ENCODE measurements at places on chromosomes 3 and 15. TPM values are rescaled to one million over a fixed set of nuclear protein-coding genes. Genes with fewer than 3 reads are reported as not detected.

DNA sequence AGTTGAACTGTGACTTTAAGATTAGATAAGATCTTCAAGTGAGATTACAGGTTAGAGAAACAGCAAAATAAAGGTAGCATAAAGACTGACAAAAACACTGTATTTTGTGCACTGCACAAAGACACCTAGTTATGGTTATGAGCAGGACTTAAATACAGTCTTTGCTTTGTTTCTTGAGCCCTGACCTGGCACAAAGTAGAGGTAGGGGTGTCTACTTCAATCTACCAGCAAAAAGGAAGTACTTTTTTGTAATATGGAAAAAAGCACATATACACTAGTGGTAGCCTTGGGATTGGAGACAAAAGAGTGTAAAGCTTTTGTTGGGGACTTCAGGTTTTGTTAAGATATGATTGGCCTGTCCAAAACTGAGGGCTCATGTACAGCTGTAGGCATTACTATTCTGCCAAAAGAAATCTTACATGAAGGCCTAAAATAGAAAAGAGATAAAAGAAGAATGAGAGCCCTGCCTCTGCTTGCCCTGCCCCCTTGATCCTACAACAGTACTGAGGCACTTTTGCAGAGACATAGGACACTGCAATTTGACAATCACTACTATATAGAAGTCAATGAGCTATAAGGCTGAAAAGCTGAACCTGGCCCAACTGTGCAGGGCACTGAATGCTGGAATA is 194.3 kb downstream of the CBLB start:
- DNase-seq: peak; percentile 22

DNA sequence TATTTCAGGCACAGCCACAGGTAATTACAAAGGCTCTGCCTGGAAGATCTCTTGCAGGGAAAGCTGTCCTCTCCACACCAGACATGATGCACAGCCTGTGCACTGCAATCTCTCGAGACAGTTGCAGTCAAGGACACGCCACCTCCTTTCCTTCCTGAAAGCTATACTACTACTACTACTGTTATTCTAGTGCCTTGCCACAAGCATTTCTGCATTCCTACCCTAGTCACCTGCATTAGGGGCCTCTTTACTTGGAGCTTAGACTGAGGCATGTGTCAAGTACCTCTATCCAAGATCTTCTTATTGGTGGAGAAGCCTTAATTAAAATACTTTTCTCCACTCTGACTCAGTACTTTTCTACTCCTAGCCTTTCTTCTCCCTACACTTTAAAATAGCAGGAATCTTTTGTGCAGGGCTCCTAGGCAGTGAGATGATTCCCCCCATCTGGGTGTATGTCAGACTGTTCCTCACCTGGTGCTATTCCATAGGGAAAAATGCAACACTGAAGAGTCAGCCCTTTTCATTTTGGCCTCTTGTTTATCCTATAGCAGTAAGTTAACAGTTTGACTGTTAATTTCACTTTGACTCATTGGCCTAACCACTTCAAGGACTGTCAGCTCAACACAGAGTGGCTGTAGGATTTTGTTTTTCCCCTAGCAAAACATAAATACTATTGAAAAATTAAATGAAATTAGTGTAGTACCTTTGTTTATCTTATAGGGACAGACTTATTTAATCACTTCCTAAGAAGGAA is 78.9 kb downstream of the ESYT3 start:
- no peak for DNase-seq

DNA sequence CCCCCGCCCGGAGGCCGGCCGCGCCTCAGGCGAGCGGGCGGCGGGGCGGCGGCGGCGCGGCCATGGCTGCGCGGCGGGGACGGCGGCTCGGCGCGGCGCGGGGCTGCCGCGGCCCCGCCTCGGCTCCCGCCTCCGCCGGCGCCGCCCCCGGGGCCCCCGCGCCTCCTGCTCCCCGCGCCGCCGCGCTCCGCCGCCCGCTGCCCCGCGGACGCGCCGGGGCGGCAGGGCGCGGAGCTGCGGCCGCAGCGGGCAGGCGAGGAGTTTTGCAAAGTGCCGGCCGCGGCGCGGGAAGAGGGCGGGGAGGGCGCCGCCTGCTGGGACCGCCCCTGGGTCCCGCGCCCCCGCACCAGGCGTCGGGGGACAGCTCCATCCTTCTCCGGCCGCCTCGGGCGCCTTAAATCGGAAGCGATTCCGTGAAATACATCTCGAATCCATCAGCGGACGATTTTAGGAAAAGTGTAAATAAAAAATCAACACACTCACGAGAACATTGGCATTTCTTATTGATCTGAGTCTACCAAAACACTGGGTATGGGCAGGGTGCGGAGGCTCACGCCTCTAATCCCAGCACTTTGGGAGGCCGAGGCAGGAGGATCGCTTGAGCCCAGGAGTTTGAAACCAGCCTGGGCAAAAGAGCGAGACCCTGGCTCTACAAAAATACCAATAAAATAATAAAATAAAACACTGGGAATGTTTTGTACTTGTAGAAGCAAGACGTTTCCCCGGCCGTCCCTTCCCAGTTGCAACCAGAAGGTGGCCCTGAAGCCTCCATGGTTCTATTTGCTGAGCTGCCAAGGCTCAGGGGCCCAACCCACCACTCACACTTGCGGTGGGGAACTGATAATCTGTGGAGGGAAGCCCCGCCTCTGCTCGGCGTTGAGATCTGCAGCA is 136.9 kb downstream of the NUP210 start:
- no peak for DNase-seq

Gene POMGNT2
- 27.1 TPM for total RNA-seq

DNA sequence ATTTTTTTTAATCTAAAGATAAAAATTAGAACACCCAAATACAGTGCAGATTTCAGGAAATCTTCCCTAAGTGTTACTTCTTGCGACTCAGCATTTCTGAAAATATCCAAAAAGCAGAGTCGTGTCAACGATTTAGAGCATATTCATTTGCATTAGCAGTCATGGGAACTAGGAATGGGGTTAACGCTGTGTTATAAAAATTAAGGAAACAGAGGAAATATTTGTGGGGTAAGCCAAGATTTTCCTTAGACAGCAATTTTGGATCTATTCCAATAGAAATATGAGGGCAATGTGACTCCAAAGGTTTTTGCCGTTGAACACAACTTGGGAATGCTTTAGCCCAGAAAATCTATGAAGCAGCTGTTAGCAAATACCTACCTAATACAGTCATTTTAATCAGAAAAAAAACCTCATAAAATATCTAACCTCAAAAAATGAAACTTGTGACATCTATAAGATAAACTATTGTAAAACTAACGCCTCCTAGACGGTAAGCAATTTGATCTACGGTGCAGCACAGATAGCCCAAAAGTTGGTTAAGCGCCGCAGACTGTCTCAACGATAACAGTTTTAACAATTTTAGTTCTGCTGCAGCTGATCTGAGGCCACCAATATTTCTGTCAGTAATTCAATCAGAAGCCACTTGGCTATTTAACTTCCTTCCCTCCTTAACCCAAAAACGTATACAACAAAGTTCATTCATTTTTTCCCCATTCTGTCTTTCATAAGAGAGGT is 5.8 kb upstream of the ATP11B start:
- no peak for DNase-seq
